ENCODE measurements at places on chromosomes 16 and 17.

DNA sequence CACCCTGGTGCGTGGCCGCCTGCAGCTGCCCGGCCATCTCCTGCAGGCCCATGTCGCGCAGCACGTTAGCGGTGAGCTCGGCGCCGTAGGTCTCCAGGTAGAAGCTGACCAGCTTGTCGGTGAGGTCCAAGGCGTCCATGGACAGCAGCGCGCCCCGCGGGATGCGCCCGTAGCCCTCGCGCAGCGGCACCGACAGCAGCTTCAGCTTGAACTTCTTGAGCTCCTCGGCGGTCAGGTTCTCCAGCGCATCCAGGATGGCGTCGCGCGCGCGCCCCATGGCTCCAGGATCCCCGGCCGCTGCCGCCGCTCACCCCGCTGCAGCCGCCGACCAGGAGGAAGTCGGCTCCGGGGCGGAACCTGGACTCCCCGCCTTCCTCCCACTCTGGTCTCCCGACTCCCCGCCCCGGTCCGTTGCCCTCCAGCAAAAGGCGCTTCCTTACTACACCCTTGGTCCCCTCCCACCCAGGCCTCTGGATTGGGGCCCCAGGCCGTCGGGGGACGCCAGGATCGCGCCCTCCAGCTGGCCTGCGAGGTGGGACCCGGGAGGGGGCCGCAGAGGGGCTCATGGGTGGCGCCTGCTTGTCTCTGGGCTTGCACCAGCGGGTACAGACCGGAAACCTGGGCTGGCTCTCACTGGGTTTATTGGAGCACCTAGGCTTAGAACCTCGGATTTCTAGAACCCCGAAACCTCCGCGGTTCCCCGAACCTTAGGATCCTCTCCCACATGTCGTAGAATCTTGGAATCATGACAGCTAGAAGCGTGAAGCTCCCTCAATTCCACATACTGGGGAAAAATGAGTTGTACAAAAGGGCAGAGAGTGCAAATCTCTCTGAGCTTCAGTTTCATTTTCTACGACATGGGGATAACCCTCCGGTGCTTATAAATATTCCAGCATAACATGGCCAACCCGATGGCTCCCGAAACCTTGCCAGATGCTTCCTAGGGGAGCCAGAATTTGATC lies at the start of gene PYCARD:
TSS of gene PYCARD (minus strand) at position 347 of the 962 bp plus-strand sequence. CDS start at position 277, 70 bp downstream.
- peak within 1 kb of the TSS; percentile 83 for H3K4me3 ChIP-seq
- H3K36me3 ChIP-seq: no peaks in the 10 kb centered on the region
- H3K4me1 ChIP-seq: peaks cover 40% of the 10 kb centered on the region
- peak within 1 kb of the TSS; percentile 61 for H3K27ac ChIP-seq
- no peaks in the 10 kb centered on the region for H3K27me3 ChIP-seq

DNA sequence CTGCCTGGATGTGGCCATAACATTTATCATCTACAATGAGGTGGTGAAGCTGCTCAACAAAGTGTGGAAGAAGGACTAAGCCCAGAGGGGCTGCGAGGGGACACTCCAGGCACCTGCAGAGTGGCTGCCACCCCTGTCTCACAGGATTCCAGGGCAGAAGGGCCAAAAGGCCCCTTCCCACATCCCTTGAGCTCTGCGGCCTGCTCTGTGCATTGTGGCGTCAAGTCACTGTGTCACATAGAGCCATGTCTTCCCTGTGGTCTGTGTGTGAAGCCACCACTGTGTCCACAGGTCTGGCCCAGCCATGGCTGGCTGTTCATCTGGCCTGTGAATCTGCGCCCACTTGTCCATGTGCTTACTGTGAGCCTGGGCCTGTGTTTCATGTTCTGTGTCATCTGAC lies 1714.6 kb downstream of the TP53TG3F start:
- DNase-seq: no peak
- H3K27me3 ChIP-seq: no peaks in the 10 kb centered on the region
- H3K4me1 ChIP-seq: no peaks in the 10 kb centered on the region
- no peaks in the 10 kb centered on the region for H3K36me3 ChIP-seq
- no peak overlapping the region for H3K27ac ChIP-seq

- H3K27me3 ChIP-seq: no peaks in the 10 kb centered on the region
- no peak overlapping the region for H3K27ac ChIP-seq
- no peak overlapping the region for H3K4me3 ChIP-seq
- no peaks in the 10 kb centered on the region for H3K36me3 ChIP-seq
- H3K4me1 ChIP-seq: no peaks in the 10 kb centered on the region
Observed at GRCh38 chr16:26642047-26642664, 424.6 kb upstream of the C16orf82 start.

- no peak for DNase-seq
- H3K4me3 ChIP-seq: no peak overlapping the region
- no peaks in the 10 kb centered on the region for H3K4me1 ChIP-seq
- no peak overlapping the region for H3K27ac ChIP-seq
- no peaks in the 10 kb centered on the region for H3K36me3 ChIP-seq
Observed at GRCh38 chr17:73290399-73291259, 21.2 kb downstream of the CDC42EP4 start.

GRCh38 chr16:11610580-11610979 lies 23.9 kb upstream of the LITAF start:
- H3K36me3 ChIP-seq: no peaks in the 10 kb centered on the region
- peaks cover 10% of the 10 kb centered on the region for H3K4me1 ChIP-seq
- DNase-seq: no peak

GRCh38 chr17:62757500-62757951 lies 50.6 kb downstream of the MARCHF10 start:
- no peak overlapping the region for H3K27ac ChIP-seq
- no peaks in the 10 kb centered on the region for H3K27me3 ChIP-seq
- no peaks in the 10 kb centered on the region for H3K36me3 ChIP-seq

DNA sequence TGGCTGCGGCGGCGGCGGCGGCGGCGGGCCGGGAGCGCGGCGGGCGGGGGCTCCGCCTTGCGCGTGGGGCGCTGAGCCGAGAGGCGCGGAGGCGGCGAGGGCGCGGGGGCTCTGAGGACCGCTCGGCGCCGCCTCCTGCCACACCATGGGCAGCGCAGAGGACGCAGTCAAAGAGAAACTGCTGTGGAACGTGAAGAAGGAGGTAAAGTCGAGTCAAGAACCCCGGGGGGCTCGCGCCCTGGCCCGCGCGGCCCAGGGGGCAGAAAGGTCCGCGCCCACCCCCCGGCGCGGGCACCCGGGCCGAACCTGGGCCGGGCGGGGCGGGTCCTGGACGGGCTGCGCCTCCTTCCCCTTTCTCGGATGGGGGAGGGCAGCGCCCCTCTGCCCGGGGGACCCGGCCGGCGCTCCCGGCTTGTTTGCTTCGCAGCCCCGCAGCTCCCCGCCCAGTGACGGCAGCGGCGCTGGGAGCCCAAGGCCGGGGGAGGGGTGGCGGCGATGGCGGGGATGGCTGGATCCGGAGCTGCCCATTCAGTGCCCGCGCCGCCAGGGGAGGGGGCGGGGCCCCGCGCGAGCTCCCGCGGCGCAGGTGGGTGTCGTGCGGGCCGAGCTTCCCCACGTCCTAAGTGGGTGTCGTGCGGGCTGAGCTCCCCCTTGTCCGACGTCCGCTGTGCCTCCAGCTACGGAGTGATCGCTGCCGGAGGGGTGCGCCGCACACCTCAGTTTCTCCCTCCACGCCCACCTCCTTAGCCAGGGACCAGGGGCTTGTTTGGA lies 428 bp downstream of the SGSM2 start:
- H3K27me3 ChIP-seq: no peaks in the 10 kb centered on the region
- H3K36me3 ChIP-seq: peaks cover 25% of the 10 kb centered on the region
- peak overlapping the region; percentile 56 for H3K4me3 ChIP-seq
- peak; percentile 74 for DNase-seq
- H3K4me1 ChIP-seq: peaks cover 20% of the 10 kb centered on the region

DNA sequence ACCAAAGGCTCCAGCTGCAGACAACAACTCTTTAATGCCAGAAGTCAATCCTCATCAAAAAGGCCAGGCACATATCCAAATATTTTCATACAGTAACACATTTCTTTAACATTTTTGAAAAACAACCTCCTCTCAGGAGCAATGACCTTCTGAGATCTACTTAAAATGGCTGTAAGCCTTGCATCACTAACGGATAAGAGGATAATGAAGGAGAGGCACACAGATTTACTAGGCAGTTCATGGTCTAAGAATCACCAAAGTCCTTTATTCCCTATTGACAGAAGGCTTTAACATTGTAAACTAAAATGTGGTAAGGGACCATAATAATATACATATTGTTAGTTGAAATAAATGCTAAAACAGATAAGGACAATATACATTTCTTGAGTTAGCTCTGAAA lies 114.7 kb downstream of the USP32 start:
- H3K4me1 ChIP-seq: no peaks in the 10 kb centered on the region
- H3K27ac ChIP-seq: no peak overlapping the region
- H3K36me3 ChIP-seq: no peaks in the 10 kb centered on the region
- DNase-seq: no peak

DNA sequence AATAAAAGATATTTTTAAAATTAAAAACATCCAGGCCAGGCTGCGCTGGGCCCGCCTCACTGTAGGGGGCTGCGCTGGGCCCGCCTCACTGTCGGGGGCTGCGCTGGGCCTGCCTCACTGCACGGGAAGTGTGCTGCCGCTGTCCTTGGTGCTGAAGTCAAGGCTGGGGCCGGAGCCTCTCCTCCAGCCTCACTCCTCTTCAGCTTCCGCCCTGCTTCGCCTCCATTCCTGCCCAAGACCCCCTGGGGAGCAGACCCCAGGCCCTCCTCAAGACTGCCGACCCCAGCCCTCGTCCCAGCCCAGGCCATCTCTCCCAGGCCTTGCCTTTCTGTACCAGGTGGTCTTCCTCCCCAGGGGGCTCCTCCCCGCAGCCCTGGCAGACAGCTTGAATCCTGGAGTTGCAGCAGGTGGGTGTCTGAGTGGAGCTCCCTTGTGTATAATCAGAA lies 26.2 kb downstream of the ENDOV start:
- H3K36me3 ChIP-seq: no peaks in the 10 kb centered on the region
- no peak overlapping the region for H3K27ac ChIP-seq
- no peak overlapping the region for H3K4me3 ChIP-seq
- no peaks in the 10 kb centered on the region for H3K27me3 ChIP-seq
- H3K4me1 ChIP-seq: no peaks in the 10 kb centered on the region
- DNase-seq: peak; percentile 26

GRCh38 chr17:66783656-66784381 lies 51.1 kb upstream of the CACNG5 start:
- peaks cover 13% of the 10 kb centered on the region for H3K36me3 ChIP-seq
- no peaks in the 10 kb centered on the region for H3K4me1 ChIP-seq
- DNase-seq: no peak
- no peaks in the 10 kb centered on the region for H3K27me3 ChIP-seq
- H3K27ac ChIP-seq: no peak overlapping the region
- H3K4me3 ChIP-seq: no peak overlapping the region

- peaks cover 93% of the 10 kb centered on the region for H3K4me1 ChIP-seq
- peak; percentile 93 for DNase-seq
- no peaks in the 10 kb centered on the region for H3K27me3 ChIP-seq
- H3K4me3 ChIP-seq: peak overlapping the region; percentile 63
- peak overlapping the region; percentile 62 for H3K27ac ChIP-seq
- peaks cover 60% of the 10 kb centered on the region for H3K36me3 ChIP-seq
Observed at GRCh38 chr16:57041182-57042156, 50.9 kb upstream of the CPNE2 start.

DNA sequence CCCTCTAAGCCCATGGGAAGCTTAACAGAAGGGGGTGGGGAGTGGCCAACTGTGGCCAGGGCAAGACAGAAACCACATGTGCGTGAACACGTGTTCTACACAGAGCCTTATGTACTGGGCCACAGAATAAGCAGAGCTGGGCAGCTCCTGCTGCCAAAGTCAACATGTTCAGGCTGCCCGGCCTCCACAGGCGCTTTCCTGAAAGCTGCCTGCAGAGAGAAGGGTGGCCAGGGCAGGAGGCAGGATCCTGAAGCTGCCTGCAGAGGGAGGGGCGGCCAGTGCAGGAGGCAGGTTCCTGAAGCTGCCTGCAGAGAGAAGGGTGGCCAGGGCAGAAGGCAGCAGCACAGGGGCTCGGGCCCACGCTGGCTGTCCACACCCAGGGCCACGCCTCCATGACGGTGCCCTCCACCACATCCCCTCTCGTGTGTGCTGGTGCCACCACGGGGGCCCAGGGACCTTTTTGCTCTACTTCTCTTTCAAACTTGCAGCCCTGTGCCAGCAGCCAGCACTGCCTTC lies 79.5 kb downstream of the ANKRD11 start:
- no peak overlapping the region for H3K4me3 ChIP-seq
- no peak for DNase-seq
- no peaks in the 10 kb centered on the region for H3K27me3 ChIP-seq
- peak overlapping the region; percentile 45 for H3K27ac ChIP-seq
- H3K4me1 ChIP-seq: peaks cover 90% of the 10 kb centered on the region

- H3K36me3 ChIP-seq: peaks cover 11% of the 10 kb centered on the region
- peak; percentile 87 for DNase-seq
- no peak overlapping the region for H3K27ac ChIP-seq
- peaks cover 31% of the 10 kb centered on the region for H3K4me1 ChIP-seq
Observed at GRCh38 chr16:87850009-87851006, 19.0 kb downstream of the SLC7A5 start.

- peaks cover 65% of the 10 kb centered on the region for H3K4me1 ChIP-seq
- H3K4me3 ChIP-seq: no peak overlapping the region
- no peak overlapping the region for H3K27ac ChIP-seq
- no peak for DNase-seq
Observed at GRCh38 chr17:65550075-65550662, 11.3 kb downstream of the AXIN2 start.

DNA sequence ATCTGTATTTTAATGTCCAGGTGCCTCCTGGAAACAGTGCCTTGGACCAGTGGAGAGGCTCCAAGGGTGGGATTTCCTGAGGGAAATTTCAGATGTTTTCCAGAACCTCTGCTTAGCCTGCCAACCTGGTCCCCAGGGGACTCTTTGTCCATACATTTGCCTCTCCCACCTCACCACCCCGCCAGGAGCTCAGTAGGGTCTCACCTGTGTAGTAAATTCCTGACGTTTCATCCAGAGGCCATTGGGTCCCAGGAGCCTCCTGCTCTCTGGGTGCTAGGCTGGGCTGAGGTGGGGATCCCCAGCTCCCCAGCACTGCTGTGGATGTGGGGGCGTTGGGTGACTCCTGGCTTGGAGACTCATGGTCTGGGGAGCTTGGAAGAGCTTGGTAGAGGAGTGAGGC lies 2.7 kb downstream of the NLRP1 start:
- H3K4me3 ChIP-seq: no peak overlapping the region
- DNase-seq: no peak
- H3K27me3 ChIP-seq: no peaks in the 10 kb centered on the region
- peaks cover 27% of the 10 kb centered on the region for H3K36me3 ChIP-seq
- H3K27ac ChIP-seq: no peak overlapping the region

All from CD8-positive, alpha-beta memory T cell (primary cell).